ENCODE measurements at places on chromosomes 1 and 21.

DNA sequence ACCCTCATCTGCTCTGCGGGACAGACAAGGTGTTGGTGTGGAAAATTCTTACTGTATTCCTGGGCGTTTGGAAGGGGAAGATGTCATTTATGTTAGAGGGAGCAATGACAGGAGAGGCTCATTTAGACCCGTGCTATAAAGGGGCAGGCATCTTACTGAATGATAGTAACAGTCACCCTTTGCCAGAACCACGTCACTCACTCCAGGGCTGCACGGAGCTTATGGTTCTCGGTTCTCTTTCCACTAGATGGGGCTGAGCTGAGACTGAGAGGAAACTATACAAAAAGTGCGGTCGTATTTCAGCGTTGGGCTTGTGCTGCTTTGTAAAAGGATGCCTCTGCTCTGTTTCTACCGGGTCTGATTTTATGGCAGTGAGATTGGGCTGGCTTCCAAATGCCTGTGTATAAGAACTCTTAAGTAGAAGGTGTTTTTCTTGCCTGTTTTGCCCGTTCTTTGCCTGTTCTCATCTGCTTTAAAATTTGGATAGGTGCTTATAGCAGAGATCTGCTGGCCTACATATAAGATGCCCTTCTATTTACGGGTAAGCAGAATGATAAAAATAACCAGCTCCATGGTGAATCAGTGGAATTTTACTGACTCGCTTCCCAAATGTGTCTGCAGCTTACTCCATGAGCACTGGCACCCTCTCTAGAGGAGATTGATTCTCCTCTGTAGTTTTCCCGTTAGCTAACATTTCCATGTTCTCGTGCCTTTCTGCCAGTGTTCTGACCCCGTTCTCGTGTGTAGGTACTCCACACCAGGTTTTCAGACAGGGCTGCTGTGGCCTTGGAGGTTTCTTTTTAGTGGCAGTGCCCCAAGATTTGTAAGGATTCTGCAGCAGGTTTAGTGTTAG, 55.9 kb downstream of the MRPS6 start:
- DNase-seq: no peak

GRCh38 chr1:201184307-201185122, 6.1 kb upstream of the IGFN1 start:
- DNase-seq: peak; percentile 45

DNA sequence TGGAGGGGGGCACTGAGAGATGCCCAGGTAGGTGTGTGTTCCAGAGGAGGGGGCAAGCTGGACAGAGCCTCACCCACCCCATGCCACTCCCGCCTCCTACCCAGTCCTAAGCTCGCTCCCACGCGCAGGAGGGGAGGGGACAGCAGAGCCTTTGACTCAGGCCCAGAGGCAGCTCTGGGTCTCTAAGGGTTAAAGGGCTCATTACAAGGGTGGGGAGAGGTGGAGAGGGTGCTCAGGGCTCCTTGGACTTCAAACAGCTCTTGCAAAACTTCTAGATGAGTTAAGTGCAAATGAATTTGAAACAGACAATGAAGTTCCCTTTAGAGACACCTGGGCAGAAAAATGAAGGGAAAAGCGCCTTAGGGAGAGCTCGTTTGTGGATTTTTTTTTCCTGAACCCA, 104.2 kb upstream of the CASZ1 start:
- no peak for DNase-seq

- no peak for DNase-seq
These were observed at the start of gene B3GALNT2 for GRCh38 chr1:235504122-235504493. Gene B3GALNT2, minus strand, starts transcription at chr1:235504452. Its CDS starts 200 bp downstream, at chr1:235504252.

DNA sequence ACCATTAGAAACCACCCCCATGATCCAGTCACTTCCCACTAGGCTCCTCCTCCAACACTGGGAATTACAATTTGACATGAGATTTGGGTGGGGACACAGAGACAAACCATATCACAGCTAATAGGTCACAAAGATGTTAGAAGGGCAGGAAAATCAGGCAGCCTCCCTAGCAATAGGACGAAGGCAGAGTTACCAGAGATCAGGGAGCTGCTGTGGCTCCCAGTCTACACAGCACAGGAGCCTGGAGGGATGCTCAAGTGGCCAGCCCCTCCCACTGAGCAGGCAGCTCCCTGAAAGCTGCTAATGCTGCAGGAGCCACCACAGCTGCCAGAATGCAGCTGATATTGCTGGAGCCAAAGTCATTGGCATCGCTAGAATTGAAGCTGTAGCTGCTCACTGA, 51.0 kb downstream of the CR1L start:
- DNase-seq: no peak

GRCh38 chr1:17565461-17566252, 26.2 kb downstream of the ARHGEF10L start:
- DNase-seq: no peak

DNA sequence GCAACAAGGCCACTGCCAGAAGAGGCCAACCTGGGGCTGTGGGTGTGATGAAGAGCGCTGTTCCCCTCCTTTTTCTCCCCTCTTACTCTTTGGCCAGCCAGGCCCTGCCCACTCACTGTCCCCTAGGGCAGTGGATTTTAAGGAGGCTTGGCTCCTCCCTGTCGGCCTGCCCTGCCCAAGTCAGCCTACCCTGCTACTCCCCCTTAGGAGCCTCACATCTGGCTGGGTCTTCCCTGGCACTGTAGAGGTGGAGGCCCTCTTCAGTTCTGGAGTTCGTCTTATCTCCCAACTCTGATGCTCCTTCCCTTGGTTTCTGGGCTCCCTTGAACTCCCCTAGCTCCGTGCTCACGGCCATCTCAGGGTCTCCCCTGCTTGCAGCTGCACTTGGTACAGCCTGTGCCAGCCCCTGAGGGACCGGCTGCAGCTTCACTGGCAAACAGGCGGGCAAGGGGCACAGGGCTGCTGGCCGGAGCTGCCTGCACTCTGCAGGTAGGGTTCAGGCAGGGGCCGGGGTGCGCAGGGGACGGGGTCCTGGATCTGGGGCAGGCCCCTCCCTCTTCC, 4.0 kb downstream of the AMPD2 start:
- DNase-seq: no peak

DNA sequence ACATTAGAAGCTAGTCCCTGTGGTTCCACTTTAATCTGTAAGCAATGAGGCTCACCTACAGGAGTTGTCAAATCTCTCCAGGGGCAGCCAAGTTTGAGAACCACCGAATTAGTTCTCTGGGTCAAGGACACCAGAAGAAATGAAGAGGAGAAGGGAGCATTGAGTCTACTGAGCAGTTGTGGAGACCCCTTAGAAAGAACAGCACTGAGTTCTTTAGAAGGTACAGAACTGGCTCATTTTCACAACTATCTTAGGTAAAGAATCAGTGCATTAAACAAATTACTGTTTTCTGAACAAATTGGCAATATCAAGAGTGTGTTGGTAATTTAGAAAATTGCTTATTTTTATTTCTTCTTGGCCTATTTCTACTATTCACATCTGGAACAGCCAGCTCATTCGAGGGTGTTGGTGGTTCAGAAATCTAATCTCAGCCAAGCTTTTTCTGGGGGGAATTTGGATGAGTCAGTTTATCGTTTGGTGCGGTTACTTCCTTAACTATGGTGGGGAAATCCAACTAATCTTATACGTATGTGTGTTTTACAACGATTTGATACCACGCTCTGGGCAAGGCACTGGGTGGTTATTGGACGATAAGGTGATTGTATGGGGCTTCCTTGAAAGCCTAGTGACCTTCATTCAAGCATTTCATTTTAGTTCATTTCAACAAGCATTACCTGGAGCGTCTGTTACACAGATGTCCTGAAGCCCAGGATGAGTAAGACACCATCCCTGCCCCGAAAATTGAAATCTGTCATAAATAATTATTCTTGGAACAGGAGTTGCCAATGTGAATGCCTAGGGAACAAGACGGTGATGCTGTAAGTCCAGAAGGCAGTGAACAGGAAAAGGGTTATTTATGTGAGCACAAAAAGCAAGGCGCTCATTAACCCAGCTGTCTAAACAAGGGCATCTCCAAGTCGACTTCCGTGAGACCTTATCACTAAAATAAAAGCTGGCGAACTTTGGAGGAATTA, 52.0 kb upstream of the TMPRSS2 start:
- DNase-seq: no peak

DNA sequence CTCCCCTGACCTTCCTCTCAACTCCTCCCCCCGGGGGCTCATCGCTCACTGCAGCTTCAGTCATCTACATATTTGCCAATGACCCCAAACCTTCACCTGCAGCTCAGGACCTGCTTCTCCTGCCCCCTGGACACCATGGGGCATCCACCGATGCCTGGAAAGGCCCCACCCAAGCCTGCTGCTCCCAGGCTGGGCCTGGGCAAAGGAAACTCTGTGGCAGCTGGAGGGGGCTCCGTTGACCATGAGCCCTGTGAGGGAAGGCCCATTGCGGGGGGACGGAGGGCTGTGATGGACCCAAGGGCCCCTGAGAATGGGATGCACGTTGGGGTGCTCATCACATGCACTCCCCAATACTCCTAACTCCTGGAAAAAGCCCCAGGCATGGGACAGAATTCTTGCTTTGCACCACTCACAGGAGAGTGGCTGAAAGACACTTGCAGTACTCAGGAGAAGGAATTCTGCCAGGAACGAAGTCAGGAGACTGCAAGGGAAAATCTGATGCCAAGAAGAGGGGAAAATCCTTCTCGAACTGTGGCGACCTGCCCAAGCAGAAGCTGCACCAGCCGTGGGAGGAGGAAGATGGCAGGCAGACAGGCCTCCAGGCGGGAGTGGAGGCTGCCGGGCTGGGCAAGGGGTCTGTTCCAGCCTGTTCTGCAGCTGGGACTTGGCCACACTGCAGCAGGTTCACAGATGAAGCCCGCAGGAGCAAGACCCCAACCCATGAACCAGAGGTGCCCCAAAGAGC, 18.4 kb downstream of the MATN1 start:
- no peak for DNase-seq

DNA sequence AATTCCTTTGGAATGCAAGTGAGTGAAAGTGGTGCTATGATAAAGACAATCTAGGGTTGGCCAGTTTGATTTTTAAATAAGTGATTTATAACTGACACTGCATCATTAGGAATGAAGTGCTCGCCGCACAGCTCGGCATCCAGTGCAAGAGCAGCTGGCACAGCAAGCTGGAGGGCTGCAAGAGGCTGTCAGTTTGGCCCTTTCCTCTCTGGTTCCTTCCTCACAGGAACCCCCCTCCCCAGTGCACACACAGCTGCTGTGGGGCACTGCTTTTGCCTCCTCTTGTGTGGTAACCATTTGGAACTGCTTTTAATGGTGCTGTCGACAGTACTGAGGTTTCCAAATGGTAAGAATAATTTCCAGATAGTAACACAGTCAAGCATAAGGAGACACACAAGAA, 10.4 kb upstream of the BCAR3 start:
- DNase-seq: no peak

DNA sequence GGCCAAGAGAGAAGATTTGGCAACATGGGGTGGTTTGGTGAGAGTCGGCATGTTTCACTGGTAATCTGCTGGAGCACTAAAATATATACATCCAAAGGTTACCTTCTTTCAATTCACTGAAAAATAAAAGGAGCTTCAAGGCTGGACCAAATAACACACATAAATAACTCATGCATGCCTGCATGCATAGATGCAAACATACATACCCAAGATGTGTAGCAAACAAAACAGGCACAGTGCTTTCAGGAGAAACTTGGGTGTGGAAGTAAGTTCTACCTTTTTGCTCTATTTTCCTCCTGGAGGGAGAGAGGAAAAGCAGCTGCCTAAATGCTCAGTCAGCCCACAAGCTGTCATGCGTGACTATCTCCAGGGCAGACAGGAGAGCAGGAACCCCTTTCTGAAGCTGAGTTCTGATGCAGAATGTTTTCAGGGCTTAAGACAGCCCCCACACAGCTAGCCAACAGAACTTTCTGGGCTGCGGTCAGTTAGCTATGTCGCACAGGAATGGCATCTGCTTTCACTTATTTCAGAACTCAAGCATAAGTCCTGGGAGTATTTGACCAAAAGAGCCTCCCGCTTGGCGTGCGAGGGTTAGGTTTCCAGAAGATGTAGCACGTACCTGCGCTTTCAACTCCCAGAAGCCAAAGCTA, 166.2 kb downstream of the TOMM20 start:
- no peak for DNase-seq

GRCh38 chr21:43639470-43640353, 19.6 kb downstream of the HSF2BP start:
- DNase-seq: no peak

GRCh38 chr1:8374356-8374755, 56.4 kb downstream of the SLC45A1 start:
- DNase-seq: no peak

DNA sequence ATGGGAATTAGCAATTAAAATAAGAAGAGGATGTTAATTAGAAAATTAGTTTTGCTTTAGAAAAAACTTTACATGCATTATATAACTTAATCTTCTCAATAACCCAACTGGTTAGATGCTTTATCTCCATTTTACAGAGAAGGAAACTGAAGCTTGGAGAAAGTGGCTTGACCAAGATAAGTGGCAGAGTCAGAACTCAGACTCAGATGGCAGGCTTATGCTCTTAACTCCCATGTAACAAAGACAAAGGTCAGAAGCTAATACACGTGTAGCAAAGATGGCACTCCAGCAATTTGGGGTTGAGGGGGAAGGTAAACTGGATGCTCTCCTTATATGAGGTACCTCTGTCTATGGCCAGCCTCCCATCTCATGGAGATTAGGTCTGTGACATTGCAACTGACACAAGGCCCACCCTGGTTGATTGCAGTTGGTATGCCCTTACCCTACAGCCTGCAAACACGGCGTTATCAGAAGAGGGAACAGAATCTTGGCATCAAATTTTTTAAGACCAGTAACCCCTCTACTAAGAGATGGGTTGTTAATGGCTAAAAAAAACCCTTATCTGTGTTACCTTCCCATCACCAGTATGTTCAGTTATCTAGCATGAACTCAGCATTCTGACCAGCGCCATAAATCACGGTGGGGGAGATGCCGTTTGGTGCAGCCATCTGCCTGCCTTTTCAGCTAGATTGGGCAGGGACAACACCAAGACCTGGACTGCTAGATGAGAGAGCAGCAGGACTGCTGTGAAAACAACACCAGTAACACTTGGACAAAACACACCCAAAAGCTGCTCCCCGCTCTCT, 97.0 kb downstream of the UBR4 start:
- DNase-seq: no peak

DNA sequence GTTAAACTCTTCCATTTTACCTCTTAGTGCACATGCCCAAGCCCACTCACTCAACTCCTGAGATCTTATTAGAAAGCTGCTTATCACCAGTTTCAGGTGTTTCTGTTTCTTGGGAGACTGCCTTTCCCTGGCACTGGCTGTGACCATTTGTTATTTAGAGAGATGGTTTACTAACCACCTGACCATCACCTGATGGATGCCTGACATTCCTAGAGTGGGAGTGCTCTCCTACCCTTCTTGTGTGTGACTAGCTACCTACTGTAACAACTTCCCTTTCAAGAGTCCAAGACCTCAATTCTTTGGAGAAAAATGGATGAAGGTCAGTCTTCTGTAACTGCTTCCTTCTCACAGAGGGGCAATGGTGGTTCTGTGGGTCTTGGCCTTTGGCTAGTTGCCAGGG, 755.2 kb upstream of the ADAMTS5 start:
- no peak for DNase-seq

DNA sequence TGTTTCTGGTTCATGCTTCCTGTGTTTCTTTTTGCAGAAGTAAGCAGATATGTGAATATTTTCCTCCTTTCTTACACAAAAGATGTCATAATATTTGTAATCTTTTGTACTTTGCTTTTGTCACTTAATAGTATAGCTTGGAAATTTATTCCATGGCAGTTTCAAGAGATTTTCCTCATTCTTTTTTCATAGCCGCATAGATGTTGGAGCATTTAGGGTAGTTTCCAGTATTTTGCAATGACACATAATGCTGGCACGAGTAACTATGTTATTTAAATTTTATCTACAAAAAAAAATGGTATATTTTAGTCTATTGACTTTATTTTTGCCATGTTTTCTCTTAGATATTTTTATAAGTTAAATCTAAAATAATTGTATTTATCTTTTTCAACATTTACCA, 40.7 kb downstream of the AGO3 start:
- DNase-seq: no peak

GRCh38 chr1:213119794-213120193, 68.8 kb downstream of the RPS6KC1 start:
- DNase-seq: no peak

Measured in COLO829 (cell line).